Fibroblast of the aortic adventitia (primary cell): ENCODE measurements at places on chromosomes 6 and 20.
A peak's percentile ranks its signal among the peaks of the same experiment; 100 is the strongest.

DNA sequence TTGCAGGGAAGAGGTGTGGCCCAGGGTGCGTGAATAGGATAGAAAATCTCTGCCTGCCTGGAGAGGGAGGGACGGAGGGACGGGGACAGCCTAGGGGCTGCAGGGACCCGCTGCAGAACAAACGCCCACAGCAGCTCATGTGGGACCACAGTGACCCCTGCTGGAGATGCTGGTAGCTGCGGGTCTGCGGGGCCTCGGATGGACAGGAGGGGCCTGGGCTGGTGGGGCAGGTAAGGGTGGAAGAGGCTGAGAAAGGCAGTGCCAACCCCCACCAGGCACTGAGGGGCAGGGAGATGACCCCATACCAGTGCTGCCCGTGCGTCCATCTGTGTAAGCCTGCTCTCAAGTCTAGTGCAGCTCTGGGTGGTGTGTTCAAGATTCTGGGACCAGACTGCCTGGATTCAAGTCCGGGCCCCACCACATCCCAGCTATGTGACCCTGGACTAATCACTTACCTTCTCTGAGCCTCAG, 39.4 kb downstream of the KIAA1755 start:
- DNase-seq, result peak; percentile 61

- peak; percentile 59 for DNase-seq
These were observed 22.9 kb downstream of the ARHGAP18 start for GRCh38 chr6:129686941-129687627.

- no peak for DNase-seq
These were observed 96.2 kb downstream of the FARS2 start for GRCh38 chr6:5357486-5357885.

GRCh38 chr6:139422105-139423036, 47.9 kb upstream of the CITED2 start:
- no peak for DNase-seq

DNA sequence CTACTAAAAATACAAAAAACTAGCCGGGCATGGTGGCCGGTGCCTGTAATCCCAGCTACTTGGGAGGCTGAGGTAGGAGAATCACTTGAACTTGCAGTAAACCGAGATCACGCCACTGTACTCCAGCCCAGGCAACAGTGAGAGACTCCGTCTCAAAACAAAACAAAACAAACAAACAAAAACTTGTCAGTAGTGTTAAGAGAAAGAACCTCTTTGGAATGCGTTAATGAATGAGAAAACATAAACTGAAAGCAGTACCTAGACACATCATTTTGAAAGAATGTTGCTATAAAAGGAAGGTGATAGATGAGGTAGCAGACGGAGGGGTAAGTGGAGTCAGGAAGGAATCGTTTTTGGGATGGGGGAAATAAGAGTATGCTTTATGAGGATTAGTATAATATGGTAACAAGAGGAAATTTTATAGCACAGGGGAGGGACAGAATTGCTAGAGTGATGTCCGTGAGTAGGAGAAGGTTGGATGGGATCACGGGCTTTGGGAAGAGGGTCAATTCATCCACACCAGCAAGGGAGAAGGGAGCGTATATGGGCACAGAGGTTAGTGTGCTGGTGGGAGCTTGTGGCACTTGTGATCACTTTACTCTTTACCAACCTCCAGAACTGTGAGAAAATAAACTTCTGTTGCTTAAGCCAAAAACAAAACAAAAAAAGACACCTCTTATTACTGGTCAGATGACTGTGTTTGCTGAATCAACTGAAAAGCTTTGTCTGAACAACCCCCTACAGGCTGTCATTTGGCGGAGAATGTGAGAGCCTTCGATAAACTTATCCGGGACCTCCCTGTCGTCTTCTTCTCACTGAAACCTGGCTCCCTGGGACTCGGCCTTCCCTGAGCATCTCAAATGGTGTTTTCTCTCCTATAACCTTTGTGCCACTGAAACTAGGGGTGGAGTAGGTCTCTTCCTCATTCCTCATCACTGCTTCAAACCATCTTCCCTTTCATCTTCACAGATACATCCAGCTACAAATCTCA, 48.9 kb upstream of the TFAP2A start:
- no peak for DNase-seq

- no peak for DNase-seq
These were observed 29.0 kb downstream of the CDK19 start for GRCh38 chr6:110786271-110786670.

- no peak for DNase-seq
These were observed 130.3 kb downstream of the OPRM1 start for GRCh38 chr6:154169193-154169847.

DNA sequence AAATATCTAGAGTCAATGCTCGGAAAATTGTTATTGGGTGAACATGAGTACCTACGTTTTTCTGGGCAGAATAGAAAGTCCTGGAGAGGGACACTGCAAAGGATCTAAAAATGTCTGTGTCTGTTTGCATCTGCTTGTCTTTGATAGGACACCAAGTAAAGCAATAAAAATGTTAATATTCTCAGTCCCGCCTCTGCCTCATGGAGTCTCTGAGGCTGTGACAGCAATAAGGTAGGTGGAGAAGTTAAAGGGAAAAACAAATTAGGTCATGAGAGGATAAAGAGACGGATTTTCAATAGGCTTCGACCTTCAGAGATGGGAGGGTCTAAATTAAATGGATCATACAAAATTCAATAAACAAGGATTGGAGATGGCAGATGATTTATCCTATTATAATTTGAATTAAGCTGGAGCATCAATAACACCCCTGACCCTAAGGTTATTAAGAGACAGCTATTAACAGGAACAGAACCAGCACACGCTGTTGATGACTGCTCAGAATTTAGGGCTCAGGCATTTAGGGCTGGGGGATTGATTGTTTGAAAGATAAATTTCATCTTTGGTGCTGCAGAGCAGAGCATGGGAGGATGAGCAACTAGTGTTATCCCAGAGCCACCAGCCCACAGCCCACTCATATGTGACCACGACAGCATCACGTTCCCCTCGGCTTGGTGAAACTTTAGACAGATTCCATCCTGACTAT, 620.3 kb upstream of the CDH4 start:
- DNase-seq, result no peak

GRCh38 chr6:125279961-125280360, 21.8 kb downstream of the HDDC2 start:
- no peak for DNase-seq
